GM20000 (cell line): ENCODE measurements at places on chromosomes 2 and 18.

GRCh38 chr2:205803500-205803899 lies 121.2 kb downstream of the NRP2 start:
- DNase-seq: no peak

GRCh38 chr2:36653967-36654694 lies 42.4 kb upstream of the VIT start:
- DNase-seq: no peak

DNA sequence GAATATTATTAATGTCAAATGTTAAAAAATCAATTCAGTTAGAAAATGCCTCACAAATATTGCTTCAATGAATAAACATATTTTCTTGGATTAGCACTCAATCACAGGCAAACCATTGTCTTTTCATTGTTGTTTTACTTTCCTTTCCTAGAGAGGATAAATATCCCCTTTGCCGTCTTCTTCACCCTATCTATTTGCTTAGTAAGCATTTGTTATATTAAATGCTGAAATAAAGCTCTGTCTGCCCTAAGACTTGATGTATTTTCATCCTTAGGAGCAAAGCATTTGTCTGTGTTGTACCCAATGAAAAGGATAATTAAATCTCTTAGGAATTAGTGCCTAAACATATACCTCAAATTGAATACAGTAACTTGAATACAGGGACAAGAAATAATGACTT lies 1071.2 kb upstream of the GYPC start:
- no peak for DNase-seq

- DNase-seq: no peak
These were observed 53.3 kb downstream of the TNS1 start for GRCh38 chr2:217949447-217949846.

DNA sequence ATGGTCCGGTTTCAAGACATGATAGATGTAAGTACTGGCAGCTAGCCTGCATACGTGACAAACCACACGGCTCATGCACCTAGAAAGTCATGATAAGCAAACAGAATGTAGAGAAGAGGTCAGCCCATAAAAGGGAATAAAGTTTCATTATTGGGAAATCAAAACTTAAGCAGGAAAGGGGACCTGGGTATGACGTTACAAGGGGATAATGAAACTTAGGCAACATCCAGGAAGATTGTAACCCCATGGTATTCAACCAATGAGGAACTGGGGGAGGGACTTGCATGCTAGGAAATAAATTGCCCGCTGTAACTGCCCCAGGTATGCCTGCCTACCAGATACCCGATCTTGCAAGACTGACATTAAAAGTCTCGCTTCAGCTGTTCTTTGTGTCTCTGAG lies 1679.0 kb downstream of the SUCLG1 start:
- no peak for DNase-seq

GRCh38 chr18:10015941-10016819 lies 102.4 kb downstream of the VAPA start:
- no peak for DNase-seq

GRCh38 chr2:136664713-136665405 lies 100.5 kb upstream of the THSD7B start:
- DNase-seq: no peak

DNA sequence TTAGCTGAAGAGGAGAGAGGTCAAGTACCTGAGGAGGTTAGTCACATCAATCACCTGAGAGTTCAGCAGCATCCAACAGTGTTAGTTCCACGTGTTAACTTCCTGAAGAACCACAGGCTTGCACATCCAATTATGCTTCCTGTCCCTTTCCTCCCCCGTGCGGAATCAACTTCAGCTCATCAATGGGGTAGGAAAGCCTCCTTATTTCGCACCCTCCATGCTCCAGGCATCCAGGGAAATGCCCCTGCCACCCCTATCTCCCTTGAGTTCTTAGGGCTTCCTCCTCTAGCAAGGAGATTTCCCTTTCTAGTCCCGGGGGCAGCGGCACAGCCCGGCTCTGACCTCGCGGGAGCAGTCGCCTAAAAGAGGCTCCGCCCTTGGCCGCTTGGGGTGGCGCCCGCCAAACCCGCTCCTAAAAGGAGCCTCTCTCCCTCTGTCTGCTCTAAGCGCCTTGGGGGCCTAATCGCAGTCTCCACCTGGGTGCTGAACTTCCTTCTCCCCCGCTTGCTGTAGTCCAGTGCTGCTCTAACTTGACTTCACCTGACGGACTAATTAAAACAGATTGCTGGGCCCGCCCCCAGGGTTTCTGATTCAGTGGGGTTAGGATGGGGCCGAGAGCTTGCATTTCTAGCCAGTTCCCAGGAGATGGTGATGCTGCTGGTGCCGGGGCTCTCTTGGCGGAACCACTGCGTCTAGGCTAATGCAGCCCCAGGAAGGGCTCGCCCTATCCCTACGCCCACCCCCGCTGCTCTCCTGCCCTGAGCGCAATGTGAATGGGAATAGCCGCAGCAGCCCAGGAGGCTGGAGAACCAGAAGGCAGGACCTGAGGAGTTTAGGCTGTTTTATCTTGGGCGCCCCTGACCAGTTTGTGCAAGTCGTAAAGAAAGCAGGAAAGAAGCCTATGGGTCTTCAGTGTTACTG lies 3.4 kb upstream of the TET3 start:
- peak; percentile 74 for DNase-seq

GRCh38 chr2:207734264-207734635 lies 22.8 kb downstream of the CCNYL1 start:
- DNase-seq: no peak

- DNase-seq: no peak
These were observed 88.5 kb upstream of the OTOS start for GRCh38 chr2:240229005-240229404.

- no peak for DNase-seq
These were observed 62.8 kb upstream of the SLC39A10 start for GRCh38 chr2:195594248-195594647.

DNA sequence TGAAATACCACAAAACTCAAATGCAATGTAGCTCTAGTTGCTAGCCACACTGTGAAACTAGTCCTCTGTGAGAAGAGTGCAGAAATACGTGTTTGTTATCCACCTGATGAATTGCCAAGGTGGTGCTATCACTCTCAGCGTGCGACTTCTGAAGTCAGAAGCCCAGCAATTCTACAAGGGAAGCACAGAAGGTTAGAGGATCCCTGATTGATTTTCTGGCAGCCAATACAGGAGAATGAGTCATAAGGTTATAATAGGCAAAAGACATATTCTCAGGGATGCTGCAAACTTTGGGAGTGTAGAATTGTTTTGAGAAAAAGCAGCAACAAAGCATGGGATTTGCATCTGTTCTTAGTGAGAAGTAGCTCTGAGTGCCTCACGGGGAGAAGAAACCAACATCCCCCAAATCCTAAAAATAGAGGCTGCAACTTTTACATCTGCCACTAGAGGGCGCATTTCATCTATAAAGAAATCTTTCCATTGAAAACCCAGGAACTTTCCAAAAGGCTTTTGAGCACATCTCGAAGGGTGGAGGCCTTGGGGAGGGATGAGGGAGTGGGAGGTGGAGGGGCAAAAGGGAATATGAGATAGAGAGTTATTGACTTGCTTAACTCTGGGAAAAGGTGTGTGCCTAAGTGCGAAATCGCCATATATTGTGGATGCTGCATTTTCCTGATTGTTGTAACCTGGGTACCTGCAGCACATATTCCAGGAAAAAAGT lies 78.0 kb downstream of the TMEM182 start:
- peak; percentile 33 for DNase-seq
